Tibial artery (tissue), 4 donors: ENCODE measurements at places on chromosomes 1 and 21.
A peak's percentile ranks its signal among the peaks of the same experiment; 100 is the strongest.

DNA sequence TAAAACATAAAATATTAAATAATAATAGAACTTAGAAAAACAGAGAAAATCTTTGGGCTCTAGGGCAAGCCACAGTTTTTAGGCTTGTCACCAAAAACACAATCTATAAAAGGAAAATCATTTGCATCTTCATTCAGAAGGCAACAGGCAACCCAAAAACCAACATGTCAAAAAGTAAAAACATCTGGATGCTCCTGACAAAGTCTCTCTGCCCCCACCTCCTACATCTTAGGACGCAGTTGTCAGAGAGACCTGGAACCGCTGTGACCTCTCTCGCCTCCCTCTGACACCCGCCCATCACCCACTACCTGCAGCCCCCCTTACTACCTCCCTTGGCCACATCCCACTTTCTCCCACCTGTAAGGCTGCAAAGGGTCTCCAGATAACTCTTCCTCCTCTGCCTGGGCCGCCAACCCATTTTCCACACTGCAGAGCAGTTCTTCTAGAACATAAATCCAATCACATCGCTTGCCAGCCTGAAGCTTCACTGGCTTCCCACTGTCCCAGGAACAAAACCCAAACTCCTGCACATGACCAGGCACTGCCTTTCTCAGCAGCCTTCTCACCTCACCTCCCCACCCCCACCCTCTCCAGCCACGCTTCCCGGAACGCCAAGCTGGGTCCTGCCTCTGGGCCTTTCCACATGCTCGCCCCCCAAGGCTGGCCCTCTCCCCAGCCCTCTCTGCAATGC is 14.7 kb downstream of the PRDM15 start:
- DNase-seq: peak; percentile 35

- DNase-seq: peak; percentile 87
Measured at GRCh38 chr1:67618285-67619018, 66.5 kb upstream of the GADD45A start.

DNA sequence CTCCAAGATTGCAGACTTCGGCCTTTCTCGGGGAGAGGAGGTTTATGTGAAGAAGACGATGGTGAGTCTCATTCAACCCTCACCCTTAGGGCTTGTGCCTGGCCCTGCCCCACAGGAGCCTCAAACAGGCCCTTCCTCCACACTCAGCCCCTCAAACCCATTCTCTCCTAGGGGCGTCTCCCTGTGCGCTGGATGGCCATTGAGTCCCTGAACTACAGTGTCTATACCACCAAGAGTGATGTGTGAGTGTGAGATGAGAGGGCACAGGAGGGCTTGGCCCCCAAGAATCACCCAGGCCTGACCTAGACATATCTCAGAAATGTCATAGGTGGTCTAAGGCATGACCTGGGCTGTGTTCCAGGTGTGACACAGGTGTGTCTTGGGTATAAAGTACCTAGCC is 18.3 kb upstream of the MPL start:
- DNase-seq: no peak

GRCh38 chr1:118004312-118004711 is 74.8 kb downstream of the WDR3 start:
- DNase-seq: no peak

GRCh38 chr1:51276286-51276685 is 40.2 kb downstream of the RNF11 start:
- no peak for DNase-seq

GRCh38 chr1:229479660-229480399 is 28.3 kb downstream of the NUP133 start:
- no peak for DNase-seq

DNA sequence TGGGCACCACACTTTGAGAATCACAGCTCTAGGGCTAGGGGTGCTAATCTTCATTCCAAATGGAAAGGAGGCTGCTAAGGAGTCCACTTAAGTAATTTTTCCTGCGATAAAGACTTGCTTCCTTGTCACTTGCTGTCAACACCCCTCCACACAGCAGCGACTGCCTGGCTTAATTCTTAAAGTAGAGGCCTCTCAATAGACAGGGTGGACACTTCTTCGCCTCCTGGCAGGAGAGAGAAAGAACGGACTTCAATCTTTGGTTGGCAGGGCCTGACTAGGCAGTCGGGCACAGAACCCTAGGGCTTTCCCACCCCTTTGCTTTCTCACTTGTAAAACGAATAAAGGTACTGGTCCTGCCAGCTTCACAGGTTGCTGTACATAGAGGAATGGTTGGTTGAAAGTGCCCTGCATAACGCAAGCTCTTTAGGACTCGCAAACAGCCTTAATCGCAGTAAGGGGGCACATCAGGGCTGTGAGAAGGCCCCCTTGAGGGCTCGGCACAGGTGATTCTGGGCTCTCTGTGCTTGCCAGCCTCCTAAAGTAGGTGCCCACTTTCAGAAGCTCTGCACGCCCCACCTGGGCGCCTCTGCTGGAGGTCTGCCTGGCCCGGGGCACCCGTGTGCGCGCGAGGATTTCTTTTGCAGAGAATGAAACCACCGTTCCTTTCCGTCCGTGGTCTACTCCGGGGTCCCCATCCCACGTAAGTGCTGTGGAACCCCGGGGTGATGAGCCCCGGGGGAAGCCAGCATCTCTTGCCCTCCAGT is 47.6 kb upstream of the CD34 start:
- DNase-seq: no peak

GRCh38 chr1:43038232-43038935 is 79.7 kb upstream of the SLC2A1 start:
- no peak for DNase-seq

- DNase-seq: peak; percentile 98
Measured at GRCh38 chr1:3624200-3625136, at the start of gene TPRG1L. TSS of gene TPRG1L (plus strand) at chr1:3625015. CDS start at chr1:3625073, 58 bp downstream.

DNA sequence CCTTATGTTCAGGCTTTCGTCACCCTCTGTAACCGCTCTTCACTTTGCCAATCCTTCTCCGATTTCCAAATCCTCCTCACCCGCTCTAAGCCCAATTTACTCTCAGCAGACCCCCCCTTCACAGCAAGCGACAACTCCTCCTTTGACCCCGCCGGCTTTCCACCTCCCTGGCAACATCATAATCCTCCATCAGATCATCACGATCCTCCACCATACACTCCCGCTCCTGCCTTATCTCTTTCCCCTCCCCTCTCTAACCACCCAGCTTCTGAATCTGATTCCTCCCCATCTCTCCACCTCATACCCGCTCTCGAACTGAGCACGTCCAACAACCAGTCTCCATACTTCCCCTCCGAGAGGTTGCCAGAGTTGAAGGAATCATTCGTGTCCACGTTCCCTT is 7.5 kb upstream of the EVA1B start:
- DNase-seq: no peak

- DNase-seq: peak; percentile 45
Measured at GRCh38 chr1:39799770-39800470, 11.3 kb upstream of the BMP8B start.

GRCh38 chr21:43332861-43333297 is 94.1 kb downstream of the SIK1 start:
- peak; percentile 78 for DNase-seq

DNA sequence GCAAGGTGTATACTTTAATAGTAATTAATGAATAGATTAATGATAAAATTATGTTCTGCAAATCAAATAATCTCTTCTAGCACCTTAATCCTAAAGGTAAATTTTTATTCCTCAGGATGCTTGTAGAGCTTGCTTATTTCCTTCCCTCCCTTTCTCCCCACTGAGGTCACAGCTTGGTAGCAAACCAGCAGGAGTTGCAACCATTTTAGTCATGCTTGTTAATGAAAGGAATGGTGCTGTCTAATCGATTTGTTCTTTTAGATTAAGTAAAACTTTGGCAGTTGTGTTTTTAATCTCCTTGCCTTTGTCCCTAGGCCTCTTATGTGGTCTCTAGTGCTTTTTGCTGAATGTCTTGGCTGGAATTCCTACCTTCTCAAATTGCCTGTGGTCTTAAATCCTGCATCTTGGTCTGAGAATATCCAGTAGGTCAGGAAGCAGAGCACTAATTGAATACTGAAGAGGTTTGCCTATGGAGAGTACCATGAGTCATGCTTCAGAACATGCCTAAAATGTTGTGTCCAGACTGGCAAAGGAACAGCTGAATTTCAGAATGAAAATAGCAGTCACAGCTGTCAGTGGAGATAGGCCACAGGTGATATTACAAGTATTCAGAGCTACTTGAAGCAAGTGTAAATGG is 36.3 kb upstream of the RWDD3 start:
- no peak for DNase-seq
